ENCODE measurements at places on chromosomes 6 and 20.

DNA sequence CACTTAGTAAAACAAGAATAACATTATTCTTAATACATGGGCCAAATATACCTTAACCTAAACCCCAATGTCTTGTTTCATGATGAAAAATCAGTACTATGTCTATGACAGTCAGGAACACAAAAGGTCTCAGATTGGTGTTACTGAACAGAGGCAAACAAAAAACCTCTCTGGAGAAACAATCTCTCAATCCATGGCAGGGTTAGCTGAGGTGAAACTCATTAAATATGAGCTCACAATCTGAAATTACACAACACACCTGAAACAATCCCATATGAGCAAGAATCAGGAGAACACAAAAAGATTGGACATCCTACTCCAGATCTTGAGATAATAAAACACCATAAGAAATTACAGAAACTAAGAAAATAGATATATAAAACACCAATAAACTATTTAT lies 6.5 kb upstream of the SLC17A4 start:
- DNase-seq = no peak

- DNase-seq = no peak
Observed at GRCh38 chr6:157724138-157724820, 98.8 kb upstream of the SNX9 start.

GRCh38 chr6:125899726-125900182 lies 56.8 kb upstream of the HINT3 start:
- DNase-seq = no peak

- DNase-seq = no peak
Observed at GRCh38 chr6:112649853-112650252, 302.7 kb downstream of the RFPL4B start.

GRCh38 chr6:113634352-113635163 lies 222.6 kb upstream of the MARCKS start:
- DNase-seq = peak; percentile 51

- no peak for DNase-seq
Observed at GRCh38 chr6:143556529-143556928, 45.0 kb upstream of the FUCA2 start.

GRCh38 chr20:36728986-36729385 lies 16.9 kb downstream of the NDRG3 start:
- DNase-seq = peak; percentile 26

- no peak for DNase-seq
Observed at GRCh38 chr6:106740287-106740686, 110.9 kb downstream of the QRSL1 start.

GRCh38 chr6:100493206-100493888 lies 28.6 kb upstream of the SIM1 start:
- peak; percentile 61 for DNase-seq

DNA sequence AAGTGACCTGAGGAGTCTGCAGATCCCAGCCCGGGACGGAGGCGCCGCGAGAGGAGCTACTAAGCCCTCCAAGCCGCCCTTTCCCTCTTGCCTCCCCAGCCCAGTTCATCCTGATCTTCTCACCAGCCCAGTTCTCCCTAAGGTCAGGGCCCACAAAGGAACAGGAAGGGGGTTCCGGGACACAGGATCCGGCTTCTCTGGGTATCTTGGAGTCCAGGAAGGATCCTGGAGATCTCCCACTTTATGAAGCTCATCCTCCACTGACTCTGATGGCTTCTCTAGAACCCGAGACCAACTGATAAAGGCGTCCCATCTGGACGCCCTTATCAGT lies 36.9 kb upstream of the HLA-C start:
- no peak for DNase-seq

DNA sequence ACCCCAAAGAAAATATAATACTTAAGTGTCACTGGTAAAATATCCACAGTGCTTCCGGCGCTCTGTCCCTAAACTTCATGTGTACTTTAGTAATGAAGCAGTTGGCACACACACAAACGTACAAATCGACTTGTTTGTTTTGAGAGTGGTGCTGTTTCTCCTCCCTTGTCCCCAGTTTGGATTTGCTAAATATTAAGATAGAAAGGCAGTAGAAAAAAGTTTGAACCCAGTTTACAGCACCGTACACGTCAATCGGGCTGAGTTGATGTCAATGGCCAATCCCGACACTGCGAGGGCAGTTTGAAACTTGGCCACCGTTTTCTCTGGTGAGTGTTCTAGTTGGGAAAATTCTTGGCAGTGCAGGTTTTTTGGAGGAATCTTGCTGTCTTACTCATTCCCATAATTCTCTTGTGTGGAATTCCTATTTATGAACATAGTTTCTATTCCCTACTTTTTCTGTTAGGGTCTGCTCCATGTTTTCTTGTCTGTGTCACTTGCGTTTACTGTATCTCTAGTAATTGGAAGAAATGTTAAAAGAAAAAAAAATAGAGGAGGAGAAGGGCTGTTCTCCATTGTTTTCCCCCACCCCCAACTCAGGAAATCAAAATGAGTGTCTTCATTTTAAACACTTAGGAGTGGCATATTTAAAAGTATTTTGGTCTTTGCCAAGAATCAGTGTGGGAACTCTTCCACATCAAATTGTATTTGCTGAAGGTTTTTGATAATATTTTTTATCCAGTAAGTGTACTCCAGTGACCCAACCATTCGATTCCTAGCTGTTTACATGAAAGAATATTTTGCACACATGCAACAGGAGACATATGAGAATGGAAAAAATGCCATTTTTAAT lies 72.3 kb downstream of the OR2B2 start:
- peak; percentile 92 for DNase-seq

DNA sequence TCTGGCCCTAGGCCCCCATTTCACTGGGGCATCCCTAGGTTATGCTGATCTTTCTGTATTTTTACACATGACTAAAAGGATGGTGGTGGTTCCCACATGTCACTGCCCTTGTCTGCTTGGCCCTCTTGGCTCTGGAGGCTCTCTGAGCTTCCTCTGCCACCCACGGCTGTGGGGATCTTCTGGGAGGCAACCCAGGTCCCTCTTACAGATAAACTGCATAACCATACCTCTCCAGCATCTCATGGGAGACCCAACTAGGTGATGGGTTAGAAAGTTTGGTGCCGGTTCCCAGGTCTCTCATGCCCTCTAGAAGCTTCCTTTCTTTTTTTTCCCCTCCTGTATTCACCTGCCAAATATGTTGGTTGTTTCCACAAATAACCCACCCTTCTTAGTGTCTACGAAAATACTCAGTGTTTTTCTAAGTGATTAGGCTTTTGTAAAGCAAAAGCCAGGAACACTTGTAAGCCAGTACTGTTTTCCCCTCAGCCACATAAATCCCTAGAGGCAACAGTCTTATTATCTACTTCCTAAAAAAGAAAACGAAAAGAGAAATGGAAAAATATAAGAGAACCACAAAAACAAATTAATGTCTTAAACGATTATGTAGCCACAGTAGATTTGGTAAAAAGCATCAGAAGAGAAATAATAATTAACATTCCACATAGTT lies 71.7 kb upstream of the SMLR1 start:
- no peak for DNase-seq

DNA sequence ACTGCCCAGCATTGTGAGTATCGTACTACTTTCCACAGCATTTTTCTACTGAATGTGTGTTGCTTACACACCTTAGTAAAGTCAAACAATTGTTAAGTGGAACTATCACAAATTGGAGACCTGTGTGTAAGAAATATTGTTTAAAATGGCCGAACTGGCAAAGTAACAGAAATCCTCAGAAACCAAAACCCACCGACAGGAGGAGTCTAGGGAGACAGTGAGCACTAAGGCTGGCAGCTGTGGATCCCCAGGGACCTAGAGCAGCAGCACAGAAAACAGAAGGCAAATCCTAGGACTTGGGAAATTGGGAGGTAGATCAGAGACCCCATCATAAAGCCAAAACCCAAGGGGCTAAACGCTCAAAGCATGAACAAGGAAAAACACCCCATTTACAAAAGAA lies 69.9 kb downstream of the SESN1 start:
- DNase-seq = no peak

DNA sequence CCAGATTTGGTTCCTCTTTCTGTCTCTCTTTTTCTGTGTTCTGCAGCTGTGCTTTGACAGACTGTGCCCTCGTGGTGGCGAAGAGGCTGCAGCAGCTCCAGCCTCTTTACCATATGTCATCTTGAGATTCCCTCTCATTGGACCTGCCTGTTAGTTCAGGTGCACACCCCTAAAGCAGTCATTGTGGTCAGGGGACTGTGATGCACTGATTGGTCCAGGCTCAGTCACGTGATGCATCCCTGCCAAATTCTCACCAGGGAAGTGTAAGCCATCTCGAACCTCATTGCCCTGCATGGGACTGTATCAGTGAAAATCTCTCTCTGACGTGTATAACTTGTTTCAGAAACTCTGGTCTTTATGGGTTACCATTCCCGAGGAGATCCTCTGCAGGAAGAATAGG lies 160.3 kb downstream of the EYA2 start:
- DNase-seq = no peak

DNA sequence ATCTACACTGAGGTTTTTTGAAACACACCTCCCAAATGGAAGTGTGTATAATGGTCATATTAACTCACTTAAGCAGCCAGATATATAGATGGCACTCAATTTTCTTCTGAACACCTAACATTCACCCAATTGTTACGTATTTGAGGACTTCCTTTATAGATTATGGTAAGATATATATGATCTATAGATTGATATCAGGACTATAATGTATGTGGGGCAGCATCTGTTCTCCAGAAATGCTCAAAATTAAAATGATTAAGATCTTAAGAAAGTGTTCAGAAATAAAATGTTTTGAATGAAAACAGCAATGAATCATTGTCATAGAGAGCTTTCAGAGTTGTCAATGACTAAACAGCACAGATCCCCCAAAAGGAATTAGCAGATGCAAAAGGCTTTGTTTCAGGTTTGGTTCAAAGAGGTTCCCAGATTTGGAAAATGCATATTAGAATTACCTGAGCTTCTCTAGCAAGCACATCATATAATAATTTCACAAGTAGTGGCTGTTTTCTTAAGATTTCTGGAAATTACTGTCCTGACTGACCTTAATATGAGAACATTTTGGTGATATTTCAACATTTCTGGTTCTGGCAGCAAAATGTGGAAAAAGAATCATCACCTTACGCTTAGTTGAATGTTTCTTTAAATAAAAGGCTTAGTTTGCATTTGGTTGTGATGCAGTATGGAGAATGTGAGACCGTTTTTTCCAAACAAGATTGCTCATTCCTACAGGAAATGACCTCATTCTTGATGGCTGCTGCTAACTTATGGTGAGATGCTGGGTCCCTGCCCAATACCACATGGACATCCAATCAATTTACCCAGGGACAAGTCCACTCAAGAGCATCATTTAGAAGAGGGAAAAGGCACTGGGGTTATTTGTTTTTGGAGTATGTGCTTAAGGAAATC lies 31.5 kb downstream of the TRAF3IP2 start:
- DNase-seq = peak; percentile 61

- no peak for DNase-seq
Observed at GRCh38 chr6:52305948-52306767, 21.6 kb upstream of the MCM3 start.

DNA sequence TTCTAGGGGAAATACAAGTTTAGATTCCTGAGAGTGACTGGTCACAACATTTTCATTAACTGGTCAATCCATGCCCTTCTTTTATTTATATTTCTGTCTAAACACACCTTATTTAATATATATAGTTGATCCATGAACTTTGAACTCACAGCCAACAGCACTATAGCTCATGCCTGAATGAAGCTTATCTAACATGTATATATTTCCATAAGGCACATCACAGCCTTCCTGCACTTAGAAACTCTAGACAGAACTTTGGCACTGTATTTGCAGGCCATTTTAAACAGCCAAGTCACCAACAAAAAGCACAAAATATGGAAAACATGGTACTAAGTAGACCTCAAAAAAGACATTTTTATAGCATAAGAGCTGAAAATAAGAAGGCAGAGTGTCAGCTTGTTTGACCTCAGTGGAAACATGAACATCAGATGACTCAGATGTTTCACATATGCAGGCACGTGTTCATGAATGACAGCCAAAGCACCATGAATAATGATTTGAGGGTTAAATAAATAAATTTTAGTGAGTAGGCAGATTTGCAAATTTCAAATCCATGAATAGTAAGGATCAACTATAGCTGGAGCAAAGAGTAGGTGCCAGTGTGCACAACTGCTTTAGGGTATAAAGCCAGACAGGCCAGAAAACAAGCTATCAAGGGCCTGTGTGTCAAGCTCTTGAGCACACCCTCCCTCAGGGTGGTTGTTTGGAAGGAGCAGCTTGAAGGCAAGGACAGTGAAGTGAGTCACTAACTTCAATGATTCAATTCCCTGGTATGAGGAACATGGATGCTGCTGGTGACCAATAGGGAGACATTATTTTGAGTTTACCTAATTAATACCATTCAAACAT lies 88.9 kb upstream of the NT5E start:
- DNase-seq = peak; percentile 94

- DNase-seq = peak; percentile 35
Observed at GRCh38 chr20:9068233-9068801, 570 bp upstream of the PLCB4 start.

DNA sequence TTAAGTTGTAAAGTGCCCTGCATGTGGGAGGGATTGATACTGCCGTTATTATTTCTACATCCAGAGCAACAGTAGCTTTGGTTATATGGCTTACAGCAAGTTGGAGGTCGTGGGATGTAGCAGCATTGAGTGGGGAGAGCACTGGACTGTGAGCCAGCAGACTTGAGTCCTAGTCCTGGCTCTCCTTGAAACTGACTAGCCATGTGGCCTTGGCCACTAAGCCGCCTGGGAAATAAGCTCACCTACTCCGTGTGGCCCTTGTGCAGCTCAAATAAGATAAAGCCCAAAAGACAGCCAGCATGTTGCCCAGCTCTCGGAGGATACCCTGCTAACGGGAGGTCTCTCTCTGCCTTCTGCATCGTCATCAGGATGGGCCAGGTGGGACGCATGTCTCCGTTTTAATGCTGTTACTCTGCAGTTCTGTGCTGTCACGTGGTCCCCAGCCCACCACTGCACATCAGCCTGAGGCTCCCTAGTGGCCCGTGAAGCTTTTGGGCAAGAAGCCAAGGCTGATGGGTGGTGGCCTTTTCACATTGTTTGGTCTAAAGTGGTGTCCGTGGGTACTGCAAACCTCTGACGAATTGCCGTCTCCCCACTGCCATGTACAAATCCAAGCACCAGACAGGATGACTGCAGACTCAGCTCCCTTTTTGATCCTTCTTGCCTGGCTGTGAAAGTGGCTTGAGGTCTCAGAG lies 7.9 kb downstream of the EPB41L1 start:
- DNase-seq = no peak

DNA sequence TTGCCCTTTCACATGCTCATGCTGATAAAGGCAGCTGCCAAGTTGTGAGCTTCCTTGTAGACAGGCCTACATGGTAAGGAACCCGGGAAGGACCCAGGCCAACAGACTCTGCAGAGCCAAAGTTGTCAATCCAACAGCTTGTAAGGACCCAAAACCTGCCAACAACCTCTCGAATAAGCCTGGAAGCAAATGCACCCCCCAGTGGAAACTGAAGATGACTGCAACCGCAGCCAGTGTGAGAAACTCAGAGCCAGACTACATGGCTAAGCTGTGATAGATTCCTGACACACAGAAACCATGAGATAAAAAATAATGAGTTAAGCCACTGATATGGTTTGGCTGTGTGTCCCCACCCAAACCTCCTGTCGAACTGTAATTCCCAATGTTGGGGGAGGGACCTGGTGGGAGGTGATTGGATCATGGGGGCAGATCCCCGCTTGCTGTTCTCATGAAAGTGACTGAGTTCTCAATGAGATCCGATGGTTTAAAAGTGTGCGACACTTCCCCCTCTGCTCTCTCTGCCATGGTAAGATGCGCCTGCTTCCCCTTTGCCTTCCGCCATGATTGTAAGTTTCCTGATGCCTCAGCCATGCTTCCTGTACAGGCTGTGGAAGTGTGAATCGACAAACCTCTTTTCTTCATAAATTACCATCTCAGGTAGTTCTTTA lies 18.8 kb upstream of the CLPSL2 start:
- DNase-seq = peak; percentile 57
